Fibroblast of skin of right biceps (primary cell): ENCODE measurements at places on chromosomes 4 and X.
A peak's percentile ranks its signal among the peaks of the same experiment; 100 is the strongest.

DNA sequence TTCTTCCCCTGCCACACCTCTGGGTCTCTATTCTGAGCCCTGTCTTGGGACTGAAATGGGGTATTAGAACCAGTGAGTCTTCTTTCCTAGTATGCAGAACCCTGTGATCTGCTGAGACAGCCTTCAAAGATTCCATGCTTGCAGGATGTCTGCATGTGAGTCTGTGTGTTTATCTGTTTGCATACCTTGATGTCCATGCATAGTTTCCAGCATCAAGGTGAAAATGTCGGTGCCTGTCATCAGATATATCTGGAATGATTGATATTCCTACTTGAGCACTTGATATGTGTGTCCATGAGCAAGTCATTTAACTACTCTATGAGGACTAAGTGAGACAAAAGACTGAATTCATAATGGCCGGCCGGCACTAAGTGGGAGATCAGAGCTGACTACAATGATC, 117.0 kb upstream of the HS3ST1 start:
- DNase-seq = no peak

- peak; percentile 2 for DNase-seq
Measured at GRCh38 chrX:84064164-84064563, 123.8 kb downstream of the RPS6KA6 start.

DNA sequence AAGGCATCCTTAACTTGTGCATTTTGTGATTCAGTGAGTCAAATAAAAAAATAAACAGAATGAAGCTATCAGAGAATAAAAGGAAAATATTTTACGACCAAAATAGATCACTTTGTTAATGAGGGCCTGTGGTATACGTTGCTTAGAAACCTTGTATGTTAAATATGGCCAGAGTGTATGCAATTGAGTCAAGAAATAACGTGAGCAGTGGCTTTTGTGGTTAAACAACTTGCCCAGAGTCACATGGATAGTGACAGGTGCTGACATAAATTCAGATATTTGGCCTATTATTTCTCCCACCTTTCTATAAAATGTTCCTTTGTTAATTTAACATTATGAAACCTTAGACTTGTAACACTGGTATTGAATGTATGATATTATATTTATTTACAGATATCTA, 393.4 kb downstream of the PABPC4L start:
- DNase-seq = peak; percentile 9

DNA sequence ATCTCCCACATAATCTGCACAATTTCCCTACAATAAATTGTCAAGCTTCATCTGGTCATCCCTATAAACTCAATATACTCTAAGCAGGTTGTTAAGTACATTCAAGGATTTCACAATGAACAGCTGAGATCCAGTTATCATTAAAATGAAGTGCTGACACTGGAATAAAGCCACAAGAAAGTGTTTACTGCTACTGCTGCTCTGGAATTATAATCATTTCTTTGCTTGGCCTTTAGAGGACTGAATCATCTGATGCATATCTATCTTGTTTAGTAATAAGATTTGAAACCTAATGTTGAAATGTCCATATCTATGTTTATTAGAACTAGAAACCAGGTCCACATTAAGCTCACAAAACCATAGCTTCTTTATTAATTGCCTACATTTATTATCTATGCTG, 338.6 kb upstream of the ZFP42 start:
- peak; percentile 74 for DNase-seq
